ENCODE measurements at places on chromosomes 4 and X. TPM values are rescaled to one million over a fixed set of nuclear protein-coding genes. Genes with fewer than 3 reads are reported as not detected.
A peak's percentile ranks its signal among the peaks of the same experiment; 100 is the strongest.

DNA sequence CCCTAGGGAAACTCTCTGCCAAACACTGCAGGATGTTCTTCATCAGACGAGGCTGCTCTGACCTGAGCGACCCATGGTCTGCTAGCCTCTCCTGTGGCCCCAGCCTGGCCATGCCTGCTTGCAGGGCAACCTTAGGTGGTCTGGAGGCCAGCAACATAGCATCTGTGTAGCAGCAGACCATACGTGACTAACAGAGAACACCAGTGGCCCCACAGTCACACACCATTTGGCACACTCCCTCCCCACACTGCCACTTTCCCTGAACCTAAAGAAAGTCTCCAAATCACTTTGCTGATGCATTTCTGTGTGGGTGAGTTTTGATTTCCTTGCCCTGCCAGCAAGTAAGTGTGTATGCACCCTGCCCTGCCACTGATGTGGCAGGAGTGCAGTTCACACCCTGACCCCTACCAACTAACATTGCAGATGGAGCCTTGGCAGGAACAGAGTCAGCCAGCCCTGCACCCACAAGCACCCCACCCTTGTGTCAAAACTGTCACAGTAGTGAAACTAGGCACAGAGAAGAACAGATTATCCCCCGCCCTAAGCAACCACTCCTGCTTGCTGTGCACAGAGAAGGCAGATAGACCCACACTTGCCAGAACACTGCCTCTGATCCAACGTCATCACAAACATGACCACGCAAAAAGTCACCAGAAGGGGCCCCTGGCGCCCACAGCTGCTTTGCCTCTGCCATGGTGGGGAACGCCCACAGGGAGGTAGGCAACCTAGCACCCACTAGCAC, 249.1 kb downstream of the SPIN4 start:
- DNase-seq, result no peak

PLCXD1 gene
- 3.0 TPM for total RNA-seq

NEUROG2 gene
- not detected for total RNA-seq

DNA sequence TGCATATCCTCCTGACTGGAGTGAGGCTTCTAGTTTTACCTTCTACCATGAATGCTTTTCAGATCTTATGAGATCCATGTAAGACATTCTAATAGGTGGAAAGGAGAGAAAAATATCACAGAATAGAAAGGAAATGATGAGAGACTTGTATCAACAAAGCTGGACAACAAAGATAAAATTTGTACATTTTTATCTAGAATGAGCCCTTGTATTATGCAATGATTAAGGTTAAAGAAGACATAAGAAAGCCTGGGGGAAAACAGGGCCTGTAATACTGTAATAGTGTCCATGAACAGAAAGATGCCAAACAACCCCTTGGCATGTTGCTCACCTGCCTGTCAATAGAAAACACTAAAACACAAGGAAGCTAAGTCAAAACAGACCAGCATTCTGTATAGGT, 44.2 kb upstream of the SCRG1 start:
- DNase-seq, result no peak

DNA sequence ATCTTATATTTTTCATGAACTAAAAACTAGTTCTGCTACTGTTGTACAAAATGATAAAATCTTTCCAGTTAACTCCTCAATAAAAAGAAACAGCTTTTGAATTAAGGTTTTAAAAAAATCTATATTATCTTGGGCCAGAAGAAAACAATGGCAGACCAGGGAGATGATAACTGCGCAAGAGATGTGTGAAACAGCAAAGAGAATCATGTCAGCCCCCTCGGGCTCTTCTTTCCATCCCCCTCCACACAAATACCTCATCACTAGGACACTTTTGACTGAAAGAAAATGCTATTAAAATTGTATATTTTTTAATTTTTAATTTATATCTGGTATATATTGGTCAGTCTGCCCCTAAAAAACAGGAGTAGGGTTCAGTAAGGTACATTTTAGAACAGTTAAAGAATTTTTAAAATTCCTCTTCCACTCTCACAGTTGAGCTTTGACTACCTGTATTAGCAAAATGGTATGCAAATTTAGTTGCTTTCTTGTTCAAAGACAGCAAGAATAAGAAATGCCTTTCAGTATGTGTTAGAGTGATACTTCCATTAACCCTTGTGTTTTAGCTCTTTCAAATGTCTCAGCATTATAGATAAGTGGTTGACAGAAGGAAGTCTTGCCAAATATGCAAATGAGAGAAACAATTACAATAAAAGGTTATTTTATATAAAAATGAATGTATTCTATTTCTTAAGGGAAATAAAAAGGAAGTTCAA, 36.4 kb upstream of the LCORL start:
- no peak for DNase-seq

DNA sequence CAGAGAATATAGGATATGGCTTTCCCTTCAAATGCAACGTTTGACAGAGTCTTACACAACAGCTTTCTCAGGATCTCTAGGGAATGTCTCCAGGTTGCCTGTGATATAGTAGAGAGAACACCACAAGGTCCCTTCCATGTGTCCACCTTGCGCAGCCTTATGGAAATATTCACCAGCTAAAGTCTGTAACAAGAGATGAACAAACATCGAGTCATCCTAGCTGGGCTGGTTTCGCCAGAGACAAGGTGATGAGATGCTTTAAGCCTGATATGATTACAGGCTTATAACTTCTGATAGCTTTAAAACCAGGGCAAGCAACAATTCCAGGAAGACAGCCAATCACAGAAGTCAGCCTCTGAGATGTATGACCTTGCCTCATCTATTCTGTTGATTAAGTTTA, 83.8 kb downstream of the SEL1L3 start:
- no peak for DNase-seq

GRCh38 chr4:152535360-152535902, 461 bp downstream of the FBXW7 start:
- peak; percentile 28 for DNase-seq

RPA4 gene
- 0.17 TPM for total RNA-seq

DNA sequence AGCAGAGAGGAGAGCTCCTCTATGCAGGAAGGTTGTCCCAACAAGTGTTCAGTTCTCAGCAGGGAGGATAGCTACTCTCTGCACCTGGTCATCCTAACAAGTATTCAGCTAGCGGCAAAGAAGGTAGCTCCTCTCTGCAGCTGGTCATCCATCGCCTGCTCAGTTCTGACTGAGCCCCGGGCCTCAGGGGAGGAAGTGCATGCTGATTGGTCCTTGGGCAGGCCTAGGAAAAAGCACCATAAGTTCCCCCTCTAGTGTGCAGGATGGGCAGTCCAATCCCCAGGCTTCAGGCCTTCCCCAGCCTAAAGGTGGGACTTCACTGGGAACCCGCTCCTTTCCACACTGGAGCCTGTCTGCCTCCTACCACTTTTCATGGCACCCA, 4.4 kb upstream of the FBXW7 start:
- no peak for DNase-seq

DNA sequence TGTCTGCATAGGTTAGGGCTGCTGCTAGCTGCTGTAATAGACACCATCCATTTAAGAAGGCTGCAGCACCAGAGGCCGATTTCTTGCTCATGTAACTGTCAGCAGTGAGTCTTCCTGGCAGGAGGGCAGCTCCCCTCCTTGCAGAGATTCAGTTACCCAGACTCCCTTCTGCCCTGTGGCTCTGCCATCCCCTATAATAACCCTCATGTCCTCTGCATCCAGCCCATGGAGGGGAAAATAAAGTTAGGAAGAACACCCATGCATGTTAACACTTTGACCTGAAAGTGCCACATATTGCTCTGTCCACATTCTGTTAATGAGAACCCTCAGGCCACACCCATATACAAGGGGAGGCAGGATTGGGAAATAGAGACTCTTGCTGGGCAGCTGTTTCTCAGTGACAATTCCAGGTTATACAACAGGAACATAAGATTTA, 5.4 kb downstream of the STBD1 start:
- no peak for DNase-seq

ASB9 gene
- 1.3 TPM for total RNA-seq

GRCh38 chr4:140277576-140277975, 95.9 kb upstream of the SCOC start:
- no peak for DNase-seq

BTC gene
- 0.13 TPM for total RNA-seq

CT45A2 gene
- total RNA-seq, result not detected

DNA sequence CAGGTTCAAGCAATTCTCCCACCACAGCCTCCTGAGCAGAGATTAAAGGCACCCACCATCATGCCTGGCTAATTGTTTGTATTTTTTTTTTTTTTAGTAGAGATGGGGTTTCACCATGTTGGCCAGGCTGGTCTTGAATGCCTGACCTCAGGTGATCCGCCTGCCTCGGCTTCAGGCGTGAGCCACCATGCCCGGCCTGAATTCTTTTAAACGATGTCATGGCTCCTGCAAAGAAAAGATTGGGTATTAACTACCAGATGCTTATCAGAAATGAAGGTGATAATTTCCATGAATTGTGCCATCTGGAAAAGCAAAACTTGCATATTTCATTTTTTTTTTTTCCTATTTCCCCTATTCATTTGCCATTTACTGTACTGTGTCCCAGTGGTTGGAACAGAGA, 195.7 kb upstream of the IGFBP7 start:
- no peak for DNase-seq

- no peak for DNase-seq
Measured at GRCh38 chr4:41525129-41525528, 12.8 kb upstream of the LIMCH1 start.

- peak; percentile 67 for DNase-seq
Measured at GRCh38 chrX:68658530-68658929, 11.1 kb downstream of the STARD8 start.

- DNase-seq, result peak; percentile 17
Measured at GRCh38 chr4:93791570-93792195, 36.9 kb upstream of the ATOH1 start.

USP27X gene
- total RNA-seq, result 2.5 TPM

FAM184B gene
- total RNA-seq, result 0.28 TPM

DNA sequence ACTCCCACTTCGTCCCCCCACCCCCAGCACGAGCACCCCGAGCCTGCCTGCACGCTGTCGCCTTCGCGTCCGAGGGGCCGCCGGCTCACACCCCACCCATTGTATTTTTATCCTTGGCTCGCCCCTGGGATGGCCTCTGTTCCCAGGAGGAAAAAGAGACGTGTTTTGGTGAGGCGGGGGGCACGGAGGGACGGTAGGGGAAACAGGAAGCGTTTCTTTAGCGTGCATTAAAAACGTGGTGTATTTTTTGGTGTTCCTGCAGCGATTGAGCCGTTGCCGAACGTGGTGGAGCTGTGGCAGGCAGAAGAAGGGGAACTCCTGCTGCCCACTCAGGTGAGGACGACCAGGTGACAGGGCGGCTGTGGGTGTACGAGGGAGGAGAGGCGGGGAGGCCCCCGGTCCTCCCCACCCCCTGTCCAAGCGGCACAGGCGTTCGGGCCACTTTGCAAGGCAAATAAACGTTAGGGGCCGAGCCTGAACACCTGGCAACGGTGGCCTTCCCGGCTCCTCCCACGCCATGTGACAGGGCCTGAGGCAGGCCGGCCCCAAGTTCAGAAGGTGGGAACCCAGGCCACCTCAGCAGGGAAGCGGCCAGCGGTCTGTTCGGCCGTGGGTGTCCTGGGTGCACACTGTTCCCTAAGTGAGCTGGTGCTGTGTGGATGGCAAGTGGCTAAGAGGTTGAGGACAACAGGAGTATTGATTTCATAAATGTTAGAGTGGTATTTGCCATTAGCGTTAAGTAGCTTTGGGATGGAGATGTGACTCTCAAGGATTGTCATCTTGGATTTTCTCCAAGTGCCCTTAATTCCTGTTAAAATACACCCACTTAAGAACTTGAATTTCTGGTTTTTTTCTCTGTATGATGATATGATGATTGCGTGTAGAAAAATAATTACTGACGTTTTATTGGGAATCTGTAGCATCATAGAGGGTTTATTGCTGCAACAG, 1.1 kb downstream of the TMEM131L start:
- DNase-seq, result peak; percentile 75

GRCh38 chr4:80074651-80075050, 1.6 kb upstream of the ANTXR2 start:
- no peak for DNase-seq

SLC39A8 gene
- 1.3 TPM for total RNA-seq

DNA sequence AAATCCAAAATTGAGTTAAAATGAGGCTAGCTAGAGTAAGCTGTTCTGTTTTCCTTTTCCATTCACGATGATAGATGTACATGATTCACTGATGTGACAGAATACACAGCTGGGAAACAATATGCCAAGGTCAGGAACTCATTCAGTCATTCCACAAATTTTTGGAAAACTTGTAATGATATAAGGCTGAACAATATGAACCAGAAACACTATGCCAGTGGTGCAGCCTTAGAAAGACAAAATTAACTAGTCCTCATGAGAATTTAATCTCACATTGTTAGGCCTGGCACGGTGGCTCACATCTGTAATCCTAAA, 50.0 kb upstream of the NDST3 start:
- DNase-seq, result no peak

- no peak for DNase-seq
Measured at GRCh38 chr4:172495769-172496168, 672.8 kb upstream of the GALNT7 start.

GRCh38 chr4:57048590-57049304, 61.4 kb downstream of the IGFBP7 start:
- no peak for DNase-seq

- DNase-seq, result peak; percentile 61
Measured at GRCh38 chr4:2791518-2792395, 1.1 kb upstream of the SH3BP2 start.

GRCh38 chr4:68906780-68907137, 44.8 kb downstream of the UGT2A3 start:
- no peak for DNase-seq

EXOC1L gene
- not detected for total RNA-seq

DNA sequence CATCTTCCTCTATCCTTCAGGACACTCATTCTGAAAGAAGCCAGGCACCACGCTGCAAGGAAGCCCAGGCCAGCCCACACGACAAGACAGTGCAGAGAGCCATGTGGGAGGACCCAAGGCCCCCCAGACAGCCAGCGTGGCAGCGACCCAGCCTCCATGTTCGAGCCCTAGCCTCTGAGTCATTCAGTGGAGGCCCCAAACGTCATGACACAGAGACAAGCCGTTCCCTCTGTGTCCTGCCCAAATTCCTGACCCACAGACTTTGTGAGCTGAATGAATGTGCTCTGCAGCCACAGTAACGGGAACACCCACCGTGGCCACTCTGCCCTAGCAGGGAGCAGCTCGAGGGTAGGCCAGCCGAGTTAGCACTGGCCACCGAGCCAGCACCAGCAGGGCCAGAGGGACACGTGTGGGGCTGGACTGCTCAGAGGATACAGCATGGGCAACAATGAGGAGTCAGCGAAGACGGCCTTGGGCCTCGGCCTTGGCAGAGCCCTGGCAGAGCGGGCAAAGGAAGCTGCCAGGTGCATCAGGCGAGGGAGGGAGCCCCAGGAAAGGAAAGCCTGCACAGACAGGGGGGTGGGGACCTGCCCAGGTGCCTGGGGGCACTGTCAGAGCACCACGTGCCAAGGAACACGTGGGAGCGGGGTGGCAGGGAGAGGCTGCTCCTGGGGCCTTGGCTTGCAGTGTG, 8.6 kb downstream of the BLOC1S4 start:
- DNase-seq, result no peak

GRCh38 chr4:38181286-38181685, 221.1 kb downstream of the PTTG2 start:
- DNase-seq, result no peak

DNA sequence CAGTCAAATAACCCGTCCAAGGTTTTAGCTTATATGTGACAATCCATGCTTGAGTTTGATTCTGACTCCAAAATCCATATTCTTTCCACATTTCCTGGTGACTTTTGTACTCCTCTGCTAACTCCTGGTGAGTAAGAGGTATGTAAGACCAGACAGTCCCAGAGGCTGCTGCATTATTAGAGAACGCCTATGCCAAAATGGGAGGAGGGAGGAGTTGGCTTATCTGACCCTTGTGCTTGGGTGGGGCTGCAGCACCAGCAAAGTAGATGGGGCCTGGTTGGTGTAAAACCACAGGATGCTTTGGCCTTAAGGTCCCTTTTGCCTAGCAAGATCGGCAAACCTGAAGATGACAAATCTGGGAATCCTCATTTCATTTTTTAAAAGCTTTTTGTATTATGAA, 9.1 kb upstream of the RNF212 start:
- DNase-seq, result no peak

SSX3 gene
- total RNA-seq, result not detected
